ENCODE measurements at places on chromosomes 13 and 19.

- DNase-seq: peak; percentile 11
These were observed 926 bp upstream of the HNRNPUL1 start for GRCh38 chr19:41263042-41263849.

DNA sequence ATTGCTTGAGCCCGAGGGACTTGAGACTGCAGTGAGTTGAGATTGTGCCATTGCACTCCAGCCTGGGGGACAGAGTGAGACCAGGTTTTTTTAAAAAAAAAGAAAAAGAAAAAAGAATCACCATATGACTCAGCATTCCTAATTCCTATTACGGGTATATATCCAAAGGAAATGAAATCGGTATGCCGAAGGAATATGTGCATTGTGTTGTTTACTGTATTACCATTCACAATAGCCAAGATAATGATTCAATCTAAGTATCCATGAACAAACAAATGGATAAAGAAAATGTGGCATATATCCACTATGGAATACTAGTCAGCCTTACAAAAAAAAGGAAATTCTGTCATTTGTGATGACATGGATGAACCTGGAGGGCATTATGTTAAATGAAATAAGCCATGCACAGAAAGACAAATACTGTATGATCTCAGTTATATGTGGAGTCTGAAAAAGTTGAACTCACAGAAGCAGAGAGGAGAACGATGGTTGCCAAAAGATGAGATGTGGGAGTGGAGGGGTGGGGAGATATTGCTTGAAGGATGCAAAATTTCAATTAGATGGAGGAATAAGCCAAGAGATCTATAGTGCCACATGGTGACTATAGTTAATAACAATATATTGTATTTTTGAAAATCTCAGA is 4.3 kb upstream of the KL start:
- no peak for DNase-seq

DNA sequence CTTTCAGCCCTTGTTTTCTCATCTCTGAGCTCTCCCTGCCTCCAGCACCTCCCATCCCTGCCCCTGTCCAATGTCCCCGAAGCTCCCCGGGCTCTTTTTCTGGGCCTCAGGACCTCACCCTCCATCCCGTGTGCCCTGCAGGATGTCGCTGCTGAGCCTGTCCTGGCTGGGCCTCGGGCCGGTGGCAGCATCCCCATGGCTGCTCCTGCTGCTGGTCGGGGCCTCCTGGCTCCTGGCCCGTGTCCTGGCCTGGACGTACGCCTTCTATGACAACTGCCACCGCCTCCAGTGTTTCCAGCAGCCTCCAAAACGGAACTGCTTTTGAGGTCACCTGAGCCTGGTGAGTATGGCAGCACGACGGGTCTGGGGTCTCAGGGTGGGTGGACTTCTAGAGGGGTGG is 51.1 kb upstream of the CYP4F8 start:
- no peak for DNase-seq

GRCh38 chr13:37087486-37087885 is 18.0 kb downstream of the CSNK1A1L start:
- no peak for DNase-seq

DNA sequence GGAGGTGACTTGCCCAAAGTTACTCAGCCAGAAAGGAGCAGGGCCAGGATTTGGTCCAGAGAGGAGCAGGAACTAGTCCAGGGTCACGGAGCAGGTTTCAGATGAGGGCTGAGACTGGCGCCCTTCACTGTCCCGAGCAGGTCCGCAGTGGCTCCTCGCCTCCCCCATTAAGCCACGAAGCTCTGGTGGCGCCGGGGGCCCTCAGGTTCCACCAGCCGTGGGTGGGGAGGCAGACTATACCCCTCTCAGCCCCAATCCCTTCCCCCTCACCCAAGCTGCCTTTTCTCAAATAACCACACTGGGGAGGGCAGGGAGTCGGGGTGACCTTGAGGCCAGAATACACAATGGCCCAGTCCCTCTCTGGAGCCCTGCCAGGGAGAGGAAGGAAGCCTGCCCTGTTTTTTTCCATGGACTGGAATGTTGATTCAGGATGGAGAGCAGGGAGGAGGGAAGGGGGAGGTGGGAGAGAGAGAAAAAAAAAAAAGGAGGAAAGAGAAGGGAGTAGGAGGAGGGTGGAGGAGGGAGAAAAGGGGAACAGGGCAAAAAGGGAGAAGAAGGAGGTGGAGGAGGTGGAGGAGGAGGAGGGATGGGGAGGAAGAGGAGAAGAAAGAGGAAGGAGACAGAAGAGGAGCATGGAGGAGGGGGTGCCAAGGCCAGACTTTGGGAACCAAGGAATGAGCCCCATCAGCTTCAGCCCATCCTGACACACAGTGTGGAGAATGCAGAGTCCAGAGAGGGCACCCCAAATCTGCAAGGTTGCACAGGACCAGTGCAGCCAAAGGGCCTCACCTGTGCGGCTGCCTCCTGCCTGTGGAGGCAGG is 19.7 kb downstream of the CEACAM16 start:
- peak; percentile 40 for DNase-seq

All from fibroblast of skin of left quadriceps (primary cell).